ENCODE measurements at places on chromosomes 4 and X. TPM values are rescaled to one million over a fixed set of nuclear protein-coding genes. Genes with fewer than 3 reads are reported as not detected.
A peak's percentile ranks its signal among the peaks of the same experiment; 100 is the strongest.

The PSAPL1 gene
- polyA plus RNA-seq: not detected

DNA sequence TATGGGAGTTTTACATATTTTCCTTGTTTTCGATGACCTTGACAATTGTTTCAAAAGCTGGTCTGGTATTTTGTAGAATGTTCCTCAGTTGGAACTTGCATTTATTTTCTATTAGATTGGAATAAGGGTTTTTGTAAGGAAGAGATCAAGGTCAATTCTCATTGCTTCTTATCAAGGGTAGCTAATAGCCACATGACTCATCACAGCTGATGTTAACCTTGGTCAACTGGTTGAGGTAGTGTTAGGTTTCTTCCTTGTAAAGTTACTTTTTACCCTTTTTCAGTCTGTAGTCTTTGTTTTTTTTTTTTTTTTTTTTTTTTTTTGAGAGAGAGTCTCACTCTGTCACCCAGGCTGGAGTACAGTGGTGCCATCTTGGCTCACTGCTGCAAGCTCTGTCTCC, 257.2 kb downstream of the SNCA start:
- no peak for DNase-seq

DNA sequence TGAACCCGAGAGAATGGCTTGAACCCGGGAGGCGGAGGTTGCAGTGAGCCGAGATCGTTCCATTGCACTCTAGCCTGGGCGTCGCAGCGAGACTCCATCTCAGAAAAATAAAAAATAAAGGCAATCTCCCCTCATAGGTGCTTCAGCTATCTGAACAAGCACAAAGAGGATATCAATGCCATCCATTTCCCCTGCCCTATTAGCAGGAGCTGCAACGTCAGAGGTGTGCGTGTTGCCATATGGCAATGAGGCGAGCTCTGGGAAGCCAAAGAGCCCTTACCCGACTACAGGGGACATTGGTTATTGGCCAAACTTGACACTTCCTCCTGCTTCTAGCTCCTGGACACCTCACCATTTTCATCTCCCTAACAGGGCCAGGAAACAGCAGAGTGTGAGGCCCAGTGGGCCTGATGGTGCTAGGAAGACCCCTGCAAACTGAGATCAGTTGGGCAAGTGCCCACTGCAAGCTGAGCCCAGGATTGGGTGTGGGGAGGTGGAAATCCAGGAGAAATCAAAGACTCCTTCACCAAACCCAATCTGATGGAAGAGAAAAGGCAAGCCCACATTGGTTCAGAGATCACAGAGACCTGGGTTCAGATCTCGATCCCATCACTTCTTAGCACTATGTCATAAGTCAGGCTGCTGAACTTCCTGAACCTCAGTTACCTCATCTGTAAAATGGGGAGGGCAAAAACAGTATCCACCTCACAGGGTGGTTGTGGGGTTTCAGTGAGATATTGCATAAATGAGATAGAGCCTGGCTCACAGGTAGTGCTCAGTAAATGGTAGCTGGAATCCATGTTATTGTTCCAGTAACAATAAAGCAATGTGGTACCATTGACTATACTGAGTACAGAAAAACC, 21.2 kb downstream of the SLC25A5 start:
- no peak for DNase-seq

- DNase-seq: no peak
Measured at GRCh38 chr4:39698424-39699009, 581 bp downstream of the UBE2K start.

DNA sequence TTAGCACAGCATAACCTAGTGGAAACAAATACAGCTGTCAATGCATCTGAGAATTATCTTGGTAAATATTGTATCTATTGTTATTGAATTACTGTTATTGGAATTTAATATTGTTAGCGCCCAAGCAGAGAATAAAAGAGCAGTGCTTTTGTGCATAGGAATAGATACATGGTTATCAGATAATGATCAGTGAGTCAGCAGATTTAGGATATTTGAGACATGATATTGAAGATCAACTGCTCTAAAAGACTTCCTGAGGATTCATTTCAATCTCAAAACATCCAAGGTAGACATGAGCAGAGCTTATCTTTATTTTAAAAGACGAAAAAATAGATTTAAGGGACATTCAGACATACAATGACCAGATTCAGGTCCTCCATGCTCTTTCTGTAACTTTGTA, 10.6 kb upstream of the H2AZ1 start:
- no peak for DNase-seq

The C4orf51 gene
- polyA plus RNA-seq: not detected

DNA sequence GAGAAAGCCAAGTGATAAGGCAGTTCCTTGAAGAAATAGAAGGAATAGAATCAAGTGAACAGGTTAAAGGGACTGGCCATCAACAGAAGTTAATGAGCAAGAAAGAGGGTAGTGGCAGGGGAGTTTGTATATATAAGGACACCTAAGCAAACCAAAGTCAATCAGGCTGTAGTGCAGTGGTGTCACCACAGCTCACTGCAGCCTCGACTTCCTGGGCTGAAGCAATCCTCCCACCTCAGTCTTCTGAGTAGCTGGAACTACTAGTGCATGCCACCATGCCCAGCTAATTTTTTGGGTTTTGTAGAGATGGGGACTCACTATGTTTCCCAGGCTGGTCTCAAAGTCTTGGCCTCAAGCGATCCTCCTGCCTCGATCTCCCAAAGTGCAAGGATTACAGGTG, 15.9 kb downstream of the ACOT9 start:
- no peak for DNase-seq

The MXD4 gene
- polyA plus RNA-seq: 49.8 TPM

The BEX4 gene
- polyA plus RNA-seq: 48.1 TPM

DNA sequence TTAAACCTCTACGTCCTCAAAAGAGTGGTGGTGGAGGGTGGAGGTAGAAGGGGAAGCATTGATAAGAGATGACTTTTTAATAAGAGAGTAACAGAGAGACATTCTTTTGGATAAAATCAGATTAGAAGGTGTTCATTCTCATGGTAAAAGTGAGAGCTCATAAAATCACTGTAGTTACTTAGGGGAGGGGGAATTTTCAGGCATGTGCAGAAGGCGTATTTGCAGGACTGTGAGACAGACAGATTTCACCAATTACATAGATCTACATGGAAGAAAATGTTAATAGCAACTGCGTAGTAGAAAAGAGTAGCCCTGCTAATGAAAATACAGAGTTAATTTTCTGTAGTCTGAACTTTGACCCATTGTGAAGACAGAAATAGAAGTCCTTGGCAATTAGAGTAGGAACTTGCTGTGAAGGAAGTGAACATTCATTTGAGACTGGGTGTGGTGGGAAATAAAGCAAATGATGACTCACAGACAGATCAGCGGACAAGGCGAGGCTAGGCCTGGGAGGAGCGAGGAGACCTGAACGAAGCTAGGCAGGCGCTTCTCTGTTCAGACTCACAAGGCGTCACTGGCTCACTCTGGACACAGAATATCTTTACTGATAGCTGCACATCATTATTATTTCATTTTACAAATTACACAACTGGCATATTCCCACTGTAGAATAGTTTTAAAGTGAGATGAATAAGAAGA, 57.2 kb upstream of the FAM9C start:
- peak; percentile 67 for DNase-seq

The NEUROG2 gene
- polyA plus RNA-seq: 0.09 TPM

DNA sequence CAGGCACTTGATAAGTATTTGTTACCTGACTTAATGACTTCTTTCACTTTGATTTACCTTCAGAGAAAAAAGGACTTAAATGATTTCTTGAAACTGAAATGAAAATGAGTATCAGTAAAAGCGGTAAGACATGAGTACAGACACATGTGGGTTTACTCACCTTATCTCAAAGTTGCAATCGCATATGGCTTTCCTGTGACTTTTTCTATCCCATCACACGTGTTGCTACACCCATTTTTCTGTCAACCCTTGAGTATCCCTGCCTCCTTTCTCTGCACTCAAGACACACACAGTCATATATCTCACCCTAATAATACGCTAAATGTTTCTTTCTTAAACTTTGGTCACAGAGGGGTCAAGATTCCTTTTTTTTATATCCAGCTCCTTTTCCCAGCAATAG, 11.0 kb upstream of the ARHGEF38 start:
- DNase-seq: no peak

The PROM1 gene
- 43.5 TPM for polyA plus RNA-seq

GRCh38 chr4:185210102-185210981, 944 bp downstream of the SNX25 start:
- peak; percentile 77 for DNase-seq

GRCh38 chr4:181650033-181650825, 593.0 kb upstream of the TENM3 start:
- DNase-seq: no peak

The ZCCHC18 gene
- polyA plus RNA-seq: 4.0 TPM

GRCh38 chrX:23494741-23495140, 160.1 kb downstream of the PTCHD1 start:
- no peak for DNase-seq

DNA sequence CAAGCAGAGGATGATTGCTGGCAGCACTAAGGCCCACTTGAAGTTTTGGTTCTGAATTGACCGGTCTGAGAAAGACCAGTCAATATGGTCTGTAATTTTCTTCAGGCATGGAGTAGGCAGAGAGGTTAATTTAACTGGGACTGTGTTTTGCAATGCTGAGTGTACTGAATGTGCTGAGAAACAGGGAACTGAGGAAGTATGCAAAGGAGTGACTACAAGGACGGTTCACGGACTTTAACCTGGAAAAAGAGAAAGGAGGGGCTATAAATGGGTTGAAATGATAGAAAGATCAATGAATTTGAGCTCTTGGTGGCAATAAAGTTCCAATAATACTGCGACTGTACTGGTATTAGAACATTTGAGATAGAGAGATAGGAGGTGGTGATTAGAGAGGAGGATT, 84.5 kb downstream of the MAGEB17 start:
- DNase-seq: no peak

The CXCL6 gene
- not detected for polyA plus RNA-seq

DNA sequence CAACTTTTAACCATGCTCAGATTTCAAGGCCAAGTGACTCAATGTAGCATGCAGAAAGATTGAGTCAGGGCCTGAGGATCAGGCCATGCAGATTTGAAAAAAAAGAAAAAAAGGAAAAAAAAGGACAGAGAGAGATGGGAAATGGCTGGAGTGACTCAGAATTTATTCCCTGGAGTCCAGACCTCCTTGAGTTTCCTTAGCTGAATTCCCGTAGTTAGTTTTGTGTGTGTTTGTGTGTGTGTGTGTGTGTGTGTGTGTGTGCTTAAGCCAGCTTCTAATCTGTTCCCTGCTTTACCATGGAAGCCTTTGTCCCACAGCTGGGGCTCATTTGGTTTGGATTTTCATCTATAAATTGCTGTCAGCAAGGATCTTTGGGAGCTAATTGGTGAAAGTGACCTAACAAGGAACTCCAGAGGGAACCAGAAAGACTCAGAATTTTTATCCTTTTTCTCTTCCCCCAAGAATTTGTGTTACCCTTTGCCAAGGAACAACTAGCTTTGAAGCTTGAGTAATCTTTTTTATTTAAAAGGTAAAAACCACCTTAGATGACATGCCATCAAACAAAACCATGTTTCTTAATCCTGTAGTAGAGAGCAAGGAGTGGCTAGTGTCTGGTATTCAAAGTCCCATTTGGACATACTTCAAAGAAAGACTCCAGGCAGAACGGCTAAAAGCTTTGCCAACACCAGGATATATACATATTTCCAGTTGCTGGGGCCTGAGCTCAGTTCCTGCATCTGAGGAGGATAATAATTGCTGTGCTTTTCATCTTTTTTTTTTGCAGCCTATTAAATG, 109.0 kb upstream of the DDIT4L start:
- DNase-seq: peak; percentile 69

The LRP2BP gene
- 5.9 TPM for polyA plus RNA-seq

The MEPE gene
- polyA plus RNA-seq: not detected

- DNase-seq: no peak
Measured at GRCh38 chr4:147863111-147863747, 131.3 kb downstream of the ARHGAP10 start.

The HTN3 gene
- polyA plus RNA-seq: not detected

- DNase-seq: no peak
Measured at GRCh38 chrX:54945224-54945623, 24.6 kb downstream of the TRO start.

The FAM47E gene
- polyA plus RNA-seq: 1.5 TPM

DNA sequence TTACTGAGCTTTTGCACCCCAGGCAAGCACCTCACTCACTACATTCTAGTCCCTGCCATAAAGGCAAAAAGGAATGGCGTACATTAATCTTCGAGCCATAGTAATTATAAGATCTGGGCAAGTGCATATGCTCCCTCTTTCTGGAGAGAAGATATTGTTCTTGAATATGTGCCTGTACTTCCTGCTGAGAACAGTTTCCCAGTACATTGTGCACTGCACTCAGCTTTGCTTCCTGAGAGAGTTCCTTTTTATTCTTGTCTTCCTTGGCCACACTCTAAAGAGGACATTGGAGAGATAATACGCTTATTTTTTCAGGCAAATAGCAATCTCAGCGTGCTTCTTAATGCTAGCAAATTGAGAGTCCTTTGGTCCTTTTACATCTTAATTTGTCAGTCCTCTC, 909.0 kb upstream of the PCDH10 start:
- no peak for DNase-seq

DNA sequence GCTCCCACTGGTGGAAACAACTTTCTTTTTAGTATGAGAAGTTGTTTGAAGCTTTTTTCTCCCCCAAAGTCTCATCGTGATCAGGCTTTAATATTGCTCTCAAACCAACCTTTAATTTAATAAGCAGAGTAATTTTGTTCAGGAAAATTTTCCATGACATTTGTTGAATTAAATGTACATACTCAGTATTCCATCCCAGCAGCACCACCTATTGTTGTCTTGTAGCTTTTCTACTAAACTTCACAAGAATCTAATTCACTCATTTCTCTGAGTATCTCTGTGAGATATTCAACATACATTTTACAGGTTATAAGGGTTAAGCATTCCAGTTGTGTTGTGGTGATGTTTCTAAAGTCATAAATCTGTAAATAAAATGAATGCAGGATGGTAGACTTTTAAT, 218.3 kb upstream of the HAND2 start:
- DNase-seq: peak; percentile 7

The NAP1L3 gene
- 8.7 TPM for polyA plus RNA-seq

The IRAK1 gene
- 61.0 TPM for polyA plus RNA-seq

DNA sequence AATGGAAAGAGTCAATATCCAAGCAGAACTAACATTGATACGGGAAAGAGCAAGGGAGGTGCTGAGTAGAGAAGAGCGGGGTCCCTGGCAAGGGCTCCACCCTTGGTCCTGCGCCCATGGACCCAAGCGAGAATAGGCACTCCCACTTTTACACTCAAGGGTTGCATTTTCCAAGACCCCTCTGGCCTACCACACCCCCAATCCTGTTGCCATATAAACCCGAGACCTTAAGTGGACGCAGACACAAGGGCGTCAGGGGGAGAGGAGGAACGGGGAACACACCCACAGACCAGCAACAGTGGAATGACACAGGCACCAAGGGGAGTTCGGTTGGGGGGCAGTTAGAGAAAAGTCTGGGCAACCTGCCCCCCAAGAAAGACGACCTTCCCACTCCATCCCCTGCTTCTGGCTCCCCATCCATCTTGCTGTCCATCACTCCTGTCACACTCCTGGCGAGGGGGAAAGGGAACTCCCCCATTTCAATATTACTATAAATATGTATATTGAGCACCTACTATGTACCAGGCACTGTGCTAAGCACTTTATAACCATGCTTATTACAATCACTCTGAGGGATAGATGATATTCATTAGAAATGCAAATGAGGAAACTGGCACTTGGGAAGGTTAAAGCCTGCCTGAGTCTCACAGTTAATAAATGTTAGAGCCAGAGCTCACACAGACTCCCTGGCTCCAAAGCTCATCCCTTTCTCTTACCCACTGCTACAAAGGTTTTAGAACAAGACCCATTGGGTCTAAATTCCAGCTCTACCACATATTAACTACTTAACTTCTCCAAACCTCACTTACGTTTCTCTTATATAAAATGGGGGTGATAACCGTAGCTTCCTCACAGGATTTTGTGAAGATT, 51.7 kb downstream of the SCD5 start:
- no peak for DNase-seq

The CT45A5 gene
- 0.28 TPM for polyA plus RNA-seq
